ENCODE measurements at places on chromosomes 13 and 19. TPM values are rescaled to one million over a fixed set of nuclear protein-coding genes. Genes with fewer than 3 reads are reported as not detected.

DNA sequence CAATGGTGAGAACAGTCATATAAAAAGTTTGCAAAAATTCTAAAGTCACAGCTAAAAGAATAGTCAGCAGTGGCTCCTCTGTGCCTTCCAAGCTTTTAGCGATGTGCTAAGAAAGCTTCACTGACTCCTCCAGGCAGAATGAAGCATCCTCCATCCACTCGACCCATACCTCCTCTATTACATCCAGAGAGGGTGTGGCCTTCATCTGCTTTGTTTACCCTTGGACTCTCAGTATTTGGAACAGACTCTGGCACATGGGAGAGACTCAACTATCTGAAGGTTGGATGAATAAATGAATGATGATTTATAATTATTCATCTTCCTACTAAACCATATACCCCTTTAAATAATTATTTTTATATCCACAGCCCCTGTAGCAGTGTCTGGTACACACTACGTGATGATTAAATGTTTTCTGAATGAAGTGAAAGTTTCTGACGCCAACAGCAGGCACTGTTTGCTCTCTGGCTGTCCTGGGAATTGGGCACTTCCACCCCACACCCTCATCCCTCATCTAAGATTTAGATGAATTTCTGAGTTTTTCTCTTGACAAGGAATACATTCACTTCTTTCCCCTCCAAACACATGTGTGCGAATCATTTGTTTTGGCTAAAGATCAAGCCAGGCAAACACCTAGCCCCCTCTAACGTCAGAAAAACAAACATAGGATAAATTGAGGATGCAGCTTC is 93.9 kb downstream of the NUFIP1 start:
- no peak overlapping the region for H3K27ac ChIP-seq
- H3K36me3 ChIP-seq: no peaks in the 10 kb centered on the region
- DNase-seq: no peak

DNA sequence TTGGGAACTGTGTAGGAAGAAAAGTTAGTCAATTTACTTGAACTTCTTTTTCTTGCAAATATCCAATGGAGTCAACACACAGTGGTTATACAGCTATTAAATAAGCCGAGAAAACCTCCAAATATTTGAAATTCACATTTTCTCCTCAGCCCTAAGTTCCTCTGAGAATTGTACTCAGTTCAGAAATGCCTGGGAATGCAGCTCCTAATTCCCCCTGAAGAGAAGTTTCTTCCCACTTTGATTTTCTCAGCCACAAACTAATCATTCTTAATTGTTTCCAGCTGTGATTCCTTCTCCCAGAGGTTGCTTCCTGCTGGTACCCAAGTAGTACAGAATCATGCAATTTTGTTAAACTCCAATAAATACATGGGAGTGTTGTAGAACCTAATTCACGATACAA is 246.1 kb upstream of the MIR17HG start:
- H3K27me3 ChIP-seq: no peaks in the 10 kb centered on the region
- H3K4me3 ChIP-seq: no peak overlapping the region
- H3K36me3 ChIP-seq: no peaks in the 10 kb centered on the region
- DNase-seq: no peak

Gene ZNF574
- 9.6 TPM for polyA plus RNA-seq

DNA sequence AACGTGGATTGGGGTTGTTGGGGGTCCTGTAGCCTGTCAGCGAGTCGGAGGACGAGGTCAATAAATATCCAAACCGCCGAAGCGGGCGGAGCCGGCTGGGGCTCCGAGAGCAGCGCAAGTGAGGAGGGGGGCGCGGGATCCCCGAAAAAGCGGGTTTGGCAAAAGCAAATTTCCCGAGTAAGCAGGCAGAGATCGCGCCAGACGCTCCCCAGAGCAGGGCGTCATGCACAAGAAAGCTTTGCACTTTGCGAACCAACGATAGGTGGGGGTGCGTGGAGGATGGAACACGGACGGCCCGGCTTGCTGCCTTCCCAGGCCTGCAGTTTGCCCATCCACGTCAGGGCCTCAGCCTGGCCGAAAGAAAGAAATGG is 754 bp upstream of the SIX5 start:
- no peak overlapping the region for H3K4me3 ChIP-seq
- H3K27me3 ChIP-seq: peaks cover 55% of the 10 kb centered on the region
- peaks cover 27% of the 10 kb centered on the region for H3K4me1 ChIP-seq
- no peak overlapping the region for H3K27ac ChIP-seq
- DNase-seq: no peak

Gene FXYD5
- 789 TPM for polyA plus RNA-seq

DNA sequence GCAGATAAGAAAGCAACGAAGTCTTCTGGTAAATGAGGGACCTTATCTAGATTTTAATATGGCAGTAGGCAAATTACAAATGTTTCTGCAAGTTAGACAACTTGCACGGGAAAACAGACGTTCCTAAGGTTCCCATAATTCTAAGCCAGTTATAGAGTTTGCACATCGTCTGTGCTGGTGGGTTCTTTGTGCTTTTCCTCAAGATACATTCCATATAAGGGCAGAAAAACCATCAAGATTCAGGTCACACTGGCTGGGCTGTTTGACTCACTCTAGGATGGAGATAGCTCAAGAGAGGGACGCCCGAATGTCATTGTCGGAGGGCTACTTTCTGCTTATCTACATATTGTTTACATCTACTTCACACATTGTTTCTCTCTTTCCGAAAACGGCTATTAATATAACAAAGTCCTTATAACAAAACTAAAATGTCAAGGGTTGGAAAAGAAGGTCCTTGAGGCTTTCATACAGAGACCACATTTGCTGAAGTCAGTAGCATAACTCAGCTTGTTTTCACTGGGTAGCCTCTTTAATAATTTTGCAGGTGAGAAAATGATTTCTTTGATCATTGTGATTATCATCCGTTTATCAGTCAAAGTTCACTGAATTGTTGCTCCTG is 44.4 kb downstream of the SOX1 start:
- no peak overlapping the region for H3K27ac ChIP-seq
- DNase-seq: no peak
- peaks cover 23% of the 10 kb centered on the region for H3K27me3 ChIP-seq
- no peaks in the 10 kb centered on the region for H3K36me3 ChIP-seq

Gene FCAR
- 173 TPM for polyA plus RNA-seq

Gene HAUS8
- polyA plus RNA-seq: 6.0 TPM

GRCh38 chr13:68806125-68806524 is 1301.5 kb upstream of the ATXN8OS start:
- H3K36me3 ChIP-seq: no peaks in the 10 kb centered on the region
- no peaks in the 10 kb centered on the region for H3K27me3 ChIP-seq
- no peak overlapping the region for H3K27ac ChIP-seq
